MCF 10A (cell line): ENCODE measurements at places on chromosomes 11 and 22.

- DNase-seq, result peak; percentile 41
Measured at GRCh38 chr22:37517826-37518450, 1.3 kb downstream of the CARD10 start.

DNA sequence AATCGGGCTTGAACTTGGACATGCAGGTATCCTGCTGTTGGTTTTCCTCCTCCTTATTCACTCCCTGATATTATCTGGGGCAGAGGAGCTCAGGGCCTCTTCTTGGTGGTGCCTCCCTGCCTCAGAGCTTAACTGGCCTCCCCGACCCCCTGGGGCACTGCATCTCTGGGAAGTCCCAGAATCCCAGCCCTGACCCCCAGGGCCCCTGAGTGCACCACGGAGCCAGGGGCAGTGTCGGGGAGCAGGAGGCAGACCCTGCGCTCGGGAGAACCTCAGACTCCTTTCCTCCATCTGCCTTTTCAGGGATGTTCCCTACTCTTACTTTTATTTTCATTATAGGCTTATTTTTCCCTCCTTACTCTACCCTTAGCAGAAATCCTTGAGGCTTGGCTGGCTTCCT is 537.0 kb downstream of the BRD1 start:
- DNase-seq, result no peak

- peak; percentile 90 for DNase-seq
Measured at GRCh38 chr11:3000032-3000961, 8.2 kb upstream of the NAP1L4 start.

DNA sequence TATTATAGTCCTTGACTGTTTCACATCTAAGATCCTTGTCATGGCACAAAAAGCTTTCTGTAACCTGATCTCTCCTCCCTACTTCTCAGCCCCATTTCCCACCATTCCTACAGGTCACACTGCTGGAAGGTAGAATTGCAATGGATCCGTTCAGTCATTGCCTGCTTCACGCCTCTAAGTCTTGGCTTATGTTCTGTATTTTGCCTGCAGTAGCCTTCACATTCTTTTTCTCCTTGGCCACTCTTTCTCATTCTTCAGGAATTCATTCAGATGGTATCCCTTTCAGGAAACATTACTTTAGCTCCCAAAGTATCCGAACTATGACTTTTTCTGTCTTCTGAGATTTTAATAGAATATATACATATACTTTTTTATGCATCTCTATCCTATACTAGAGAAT is 731.5 kb downstream of the NTM start:
- DNase-seq, result no peak

DNA sequence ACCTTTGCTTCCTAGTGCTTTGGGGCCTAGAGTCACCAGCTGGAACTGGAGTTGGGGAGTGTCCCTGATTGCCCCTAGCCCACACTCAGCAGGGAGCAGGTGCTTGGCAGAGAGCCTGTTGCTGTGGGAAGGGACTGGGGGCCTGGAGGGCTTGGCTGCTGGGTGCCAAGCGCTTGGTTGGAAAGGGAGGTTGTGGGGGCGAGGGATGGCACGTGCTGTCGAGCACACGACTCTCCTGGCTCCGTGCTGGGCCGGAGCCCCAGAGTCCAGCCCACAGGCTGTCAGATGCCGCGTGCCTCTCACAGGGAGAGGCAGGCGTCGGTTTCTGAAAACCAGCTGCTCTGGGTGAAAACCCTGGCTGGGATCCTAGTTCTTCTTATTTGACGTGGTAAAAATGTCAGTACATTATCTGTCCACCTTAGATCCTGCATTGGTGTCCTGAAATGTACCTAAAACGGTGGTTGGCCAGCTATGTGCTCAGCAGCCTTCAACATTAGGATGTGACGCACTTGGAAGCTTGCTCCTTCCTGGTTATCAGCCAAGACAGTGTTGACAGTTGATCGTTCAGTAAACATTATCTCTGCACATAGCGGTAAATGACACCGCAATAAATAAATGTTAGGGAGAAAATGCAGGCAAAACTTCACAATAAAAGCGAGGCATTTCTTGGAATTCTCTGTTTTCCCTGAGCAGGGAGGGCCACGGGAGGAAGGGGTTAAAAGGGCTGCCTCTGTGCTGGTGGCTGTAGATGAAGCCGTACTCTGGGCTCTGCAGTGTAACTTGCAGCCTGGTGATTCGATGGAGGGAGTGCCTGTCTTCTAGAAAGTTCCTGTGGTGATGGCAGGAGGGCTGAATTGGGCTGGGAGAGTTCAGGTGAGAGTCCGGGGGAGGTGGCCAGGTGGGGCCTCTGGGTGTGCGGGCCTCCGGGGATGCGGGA is 29.2 kb downstream of the GRAMD4 start:
- DNase-seq, result no peak

GRCh38 chr11:134224710-134225664 is 516 bp downstream of the VPS26B start:
- peak; percentile 49 for DNase-seq

DNA sequence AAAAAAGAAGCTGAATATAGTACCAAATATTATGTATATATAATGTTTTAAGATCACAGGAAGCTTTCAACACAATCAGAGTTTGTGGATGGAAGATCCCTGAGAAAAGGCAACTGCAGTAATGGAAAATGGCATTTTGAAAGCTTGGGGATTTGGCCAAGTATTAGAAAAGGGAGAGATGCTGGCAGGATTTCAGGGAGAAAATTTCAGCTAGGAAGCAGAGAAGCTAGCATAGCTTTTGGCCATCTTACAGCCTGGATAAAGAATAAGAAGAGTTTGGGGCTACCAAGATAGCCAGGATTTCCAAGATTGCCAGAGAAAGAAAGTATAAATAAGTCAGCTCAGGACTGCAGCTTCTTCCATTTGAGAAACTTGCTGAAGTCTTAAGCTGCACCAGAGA is 440.8 kb upstream of the LUZP2 start:
- no peak for DNase-seq

DNA sequence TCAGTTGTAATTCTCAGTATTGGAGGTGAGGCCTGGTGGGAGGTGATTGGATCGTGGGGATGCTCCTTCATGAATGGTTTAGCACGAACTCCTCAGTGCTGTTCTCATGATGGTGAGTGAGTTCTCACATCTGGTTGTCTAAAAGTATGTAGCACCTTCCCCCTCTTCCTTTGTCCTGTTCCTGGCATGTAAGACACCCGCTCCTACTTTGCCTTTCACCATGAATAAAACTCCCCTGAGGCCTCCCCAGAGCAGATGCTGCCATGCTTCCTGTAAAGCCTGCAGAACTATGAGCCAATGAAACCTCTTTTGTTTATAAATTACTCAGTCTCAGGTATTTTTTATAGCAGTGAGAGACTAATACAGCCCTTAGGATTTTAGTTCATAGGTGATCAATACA is 191.5 kb downstream of the MAML2 start:
- no peak for DNase-seq

DNA sequence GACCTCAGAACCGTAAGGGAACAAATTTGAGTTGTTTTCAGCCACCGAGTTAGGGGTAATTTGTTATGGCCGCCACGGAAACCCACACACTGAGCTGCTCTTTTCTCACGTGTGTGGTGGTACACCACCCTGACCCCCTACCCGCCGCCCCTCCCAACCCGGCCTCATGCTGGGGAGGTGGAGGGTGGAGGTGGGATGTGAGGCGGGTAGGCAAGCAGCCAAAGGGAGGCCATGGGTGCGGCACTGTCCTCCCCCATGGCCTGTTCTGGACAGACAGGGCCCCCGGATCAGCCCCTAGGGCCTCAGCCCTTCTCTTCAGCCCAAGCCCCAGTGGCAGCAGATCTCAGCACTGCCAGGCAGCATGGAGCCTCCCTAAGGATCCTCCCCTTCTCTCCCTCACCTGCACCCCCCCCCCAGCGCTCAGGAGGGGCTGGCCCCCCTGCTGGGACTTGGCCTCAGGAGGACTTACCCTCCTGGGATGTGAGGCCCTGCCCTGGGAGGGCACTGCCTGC is 7.9 kb downstream of the PRR5 start:
- DNase-seq, result no peak

DNA sequence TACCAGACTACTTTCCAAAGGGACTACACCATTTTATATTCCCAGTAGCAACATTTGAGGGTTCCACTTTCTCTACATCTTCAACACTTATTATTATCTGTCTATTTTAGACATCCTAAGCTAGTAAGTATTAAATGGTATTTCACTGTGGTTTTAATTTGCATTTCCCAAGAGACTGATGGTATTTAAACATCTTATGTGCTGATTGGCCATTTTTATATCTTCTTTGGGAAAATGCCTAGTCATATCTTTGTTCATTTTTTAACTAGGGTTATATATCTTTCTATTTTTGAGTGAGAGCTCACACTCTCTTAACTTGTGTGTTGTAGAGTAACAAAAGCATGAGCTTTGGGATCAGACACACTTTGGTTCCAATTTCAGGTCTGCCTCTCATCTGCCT is 73.7 kb downstream of the PRCP start:
- DNase-seq, result no peak

DNA sequence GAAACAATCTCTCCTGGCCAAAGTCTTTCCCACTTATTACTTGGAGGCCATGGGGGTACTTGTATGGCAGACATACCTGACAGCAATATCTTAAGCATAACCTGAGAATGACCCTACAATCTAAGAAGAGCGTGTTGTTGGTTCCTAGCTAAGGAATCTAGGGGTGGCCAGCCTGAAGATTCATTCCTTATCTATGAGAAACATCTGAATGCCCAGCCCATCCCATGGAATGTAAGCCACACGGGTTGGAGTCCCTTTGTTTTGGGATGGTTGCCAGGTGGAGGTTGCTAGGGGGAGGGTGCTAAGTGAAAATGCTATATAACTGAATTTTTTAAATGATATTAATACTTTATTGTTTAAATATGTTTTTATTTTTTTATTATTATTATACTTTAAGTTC is 725.0 kb downstream of the ETS1 start:
- DNase-seq, result peak; percentile 24

DNA sequence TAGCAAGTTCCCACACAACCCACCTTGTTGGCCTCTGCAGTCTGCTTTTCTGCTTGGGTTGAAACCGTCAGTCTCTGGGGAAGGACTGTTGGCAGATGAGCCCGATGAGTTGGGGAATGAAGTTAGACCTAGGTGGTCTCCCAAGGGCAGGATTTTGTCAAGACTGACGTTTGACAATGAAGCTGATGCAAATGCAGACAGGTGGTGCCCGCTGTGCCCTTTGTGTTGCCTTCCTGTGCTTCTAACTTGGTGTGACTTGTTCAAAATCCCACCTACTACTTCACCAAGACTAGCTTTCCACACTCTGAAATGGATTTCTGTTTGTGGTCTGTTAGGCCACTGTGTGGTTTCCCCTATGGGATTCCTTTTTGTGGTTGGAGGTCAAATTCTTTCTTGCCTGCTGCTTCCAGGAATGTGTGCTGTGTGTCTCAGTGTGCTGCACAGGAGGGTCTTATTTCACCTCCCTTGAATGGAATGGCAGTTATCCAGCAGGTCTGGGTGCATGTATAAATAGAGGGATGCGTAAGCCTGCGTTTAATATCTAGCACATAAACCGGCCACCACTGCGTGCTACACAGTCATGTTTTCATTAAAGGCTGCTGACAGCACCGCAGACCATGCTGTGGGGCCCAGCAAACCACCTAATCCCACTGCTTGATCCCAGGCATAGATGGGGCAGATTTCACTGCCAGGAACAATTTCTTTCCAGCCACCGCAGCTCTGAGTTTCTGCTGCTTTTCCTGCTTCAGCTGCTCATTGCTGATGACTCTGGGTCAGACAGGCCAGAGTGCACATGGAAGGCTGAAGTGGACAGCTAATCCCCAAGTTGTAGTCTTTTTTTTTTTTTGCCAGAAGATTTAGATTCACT is 44.8 kb downstream of the ADAMTS8 start:
- DNase-seq, result peak; percentile 47

DNA sequence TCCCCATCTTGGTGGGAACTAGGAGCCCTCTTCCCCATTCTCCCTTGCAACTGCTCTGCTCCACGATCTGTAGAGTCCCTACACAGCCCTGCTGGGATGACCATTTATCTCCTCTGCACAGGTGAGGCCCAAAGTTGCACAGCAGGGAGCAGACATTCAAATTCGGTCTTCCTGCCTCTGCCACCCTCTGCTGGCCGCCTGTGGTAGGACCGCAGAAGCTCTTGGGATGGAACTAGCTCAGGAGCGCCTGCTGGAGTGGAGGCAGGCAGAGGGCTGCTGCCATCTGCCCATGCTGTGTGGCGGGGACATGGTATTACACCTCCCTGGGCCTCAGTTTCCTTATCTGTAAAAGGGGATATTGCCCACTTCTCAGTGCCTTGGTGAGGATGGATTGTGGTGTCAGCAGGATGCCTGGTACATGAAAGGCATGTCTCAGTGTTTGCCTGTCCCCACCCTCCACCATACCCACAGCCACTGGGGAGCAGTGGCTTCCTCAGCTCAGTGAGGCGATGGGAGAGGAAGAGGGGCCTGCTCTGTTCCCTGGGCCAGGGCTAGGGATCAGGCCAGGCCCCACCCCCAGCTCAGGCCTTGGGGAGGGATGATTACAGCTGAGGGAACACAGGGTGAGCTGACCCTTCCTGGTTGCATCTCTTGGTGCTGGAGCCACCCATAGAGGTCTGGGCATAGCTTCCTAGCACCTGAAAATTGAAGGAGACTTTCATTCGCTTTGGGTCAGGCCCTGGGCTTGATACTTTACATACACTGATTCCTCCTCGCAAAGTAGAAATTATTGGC is 11.3 kb upstream of the OMP start:
- DNase-seq, result peak; percentile 77
